ENCODE measurements at places on chromosomes 5 and 9.

- no peak for DNase-seq
Observed at GRCh38 chr5:76408104-76408654, 5.1 kb downstream of the IQGAP2 start.

DNA sequence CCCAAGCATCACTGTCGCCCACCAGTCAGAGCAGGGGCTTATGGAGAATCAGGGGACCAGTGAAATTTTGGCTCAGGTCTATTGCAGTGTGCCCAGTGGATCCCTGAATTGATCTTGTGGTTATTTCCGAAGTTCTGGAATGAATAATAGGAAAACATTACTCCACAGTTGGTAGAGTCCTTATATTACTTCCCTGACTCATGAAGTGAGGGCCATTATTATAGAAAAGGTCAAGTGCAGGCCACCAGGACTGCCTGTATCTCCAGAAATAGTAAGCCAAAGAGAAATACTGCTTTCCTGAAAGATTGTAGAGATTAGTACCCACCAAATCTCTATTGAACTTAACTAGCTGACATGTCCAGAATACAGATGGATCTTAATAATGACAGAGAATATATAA is 335.0 kb downstream of the NPR3 start:
- DNase-seq = no peak

- no peak for DNase-seq
Observed at GRCh38 chr9:108045851-108046250, 556.3 kb upstream of the KLF4 start.

GRCh38 chr9:32426278-32426939 is 42.0 kb downstream of the ACO1 start:
- DNase-seq = no peak

DNA sequence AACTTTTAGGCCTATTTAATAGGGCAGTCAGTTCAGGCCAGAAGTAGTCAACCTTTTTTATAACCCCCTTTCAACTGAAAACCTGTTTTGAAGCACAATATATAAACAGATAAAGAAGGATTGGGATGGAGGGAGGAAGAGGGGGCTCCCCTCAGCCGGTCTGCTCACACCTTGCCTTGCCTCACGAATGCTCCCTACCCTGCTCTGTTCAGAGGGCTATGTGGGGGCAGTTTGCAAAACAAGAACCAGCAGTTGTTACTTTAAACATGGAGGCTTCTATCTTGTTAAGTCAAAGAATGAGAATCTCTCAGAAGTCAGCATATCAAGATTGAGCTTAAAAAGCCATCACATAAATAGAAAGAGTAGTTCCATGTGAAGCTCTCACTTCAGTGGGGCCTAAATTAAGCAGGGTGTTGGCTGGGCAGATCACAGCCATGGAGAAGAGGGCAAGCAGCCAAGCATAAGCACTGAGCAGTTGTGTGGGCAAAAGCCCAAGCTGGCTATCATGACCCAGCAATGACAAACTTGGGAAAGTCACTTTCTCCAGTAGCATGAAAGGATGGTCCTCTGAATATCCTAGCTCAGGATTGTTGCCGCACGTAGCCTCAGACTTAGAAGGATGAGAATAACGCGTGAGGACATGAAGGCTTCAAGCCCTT is 70.6 kb downstream of the ALDH1A1 start:
- DNase-seq = no peak

DNA sequence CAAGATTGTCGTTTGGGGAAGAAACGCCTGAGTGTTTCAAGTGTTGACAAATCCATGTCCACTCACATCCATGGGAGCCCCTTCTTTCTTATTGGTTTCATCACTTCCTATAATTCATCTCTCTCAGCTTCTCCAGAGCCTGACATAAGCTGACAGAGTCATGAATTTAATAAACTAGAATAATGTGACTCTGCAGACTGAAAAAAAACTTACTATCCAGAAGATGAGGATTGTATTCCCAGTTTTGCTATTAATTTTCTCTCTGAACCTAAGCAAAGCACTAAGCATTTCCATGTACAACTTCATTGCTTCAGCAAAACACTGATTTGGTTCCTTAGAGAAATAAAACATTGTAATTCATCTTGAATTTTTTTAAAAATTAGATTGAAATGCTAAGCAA is 691.8 kb downstream of the MTRR start:
- no peak for DNase-seq

GRCh38 chr5:109319351-109319750 is 90.4 kb downstream of the PJA2 start:
- no peak for DNase-seq

DNA sequence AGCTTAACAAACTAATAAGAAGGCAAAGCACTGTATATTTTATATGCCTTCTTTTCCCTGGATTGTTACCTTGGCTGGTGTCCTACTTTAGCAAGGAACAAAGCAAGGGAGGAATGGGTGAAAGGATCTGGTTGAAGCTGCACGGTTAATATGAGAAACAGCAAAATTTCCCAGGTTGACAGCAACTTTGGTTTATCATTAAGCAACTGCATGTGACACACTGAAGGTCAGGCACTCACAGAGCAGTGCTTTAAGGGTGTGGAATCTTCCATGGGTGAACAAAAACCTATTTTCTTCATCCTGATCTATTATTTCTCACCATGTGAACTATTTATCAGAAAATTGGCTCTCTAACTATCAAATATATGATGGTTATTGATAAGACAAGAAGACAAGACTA is 109.0 kb upstream of the ATP10B start:
- DNase-seq = no peak

DNA sequence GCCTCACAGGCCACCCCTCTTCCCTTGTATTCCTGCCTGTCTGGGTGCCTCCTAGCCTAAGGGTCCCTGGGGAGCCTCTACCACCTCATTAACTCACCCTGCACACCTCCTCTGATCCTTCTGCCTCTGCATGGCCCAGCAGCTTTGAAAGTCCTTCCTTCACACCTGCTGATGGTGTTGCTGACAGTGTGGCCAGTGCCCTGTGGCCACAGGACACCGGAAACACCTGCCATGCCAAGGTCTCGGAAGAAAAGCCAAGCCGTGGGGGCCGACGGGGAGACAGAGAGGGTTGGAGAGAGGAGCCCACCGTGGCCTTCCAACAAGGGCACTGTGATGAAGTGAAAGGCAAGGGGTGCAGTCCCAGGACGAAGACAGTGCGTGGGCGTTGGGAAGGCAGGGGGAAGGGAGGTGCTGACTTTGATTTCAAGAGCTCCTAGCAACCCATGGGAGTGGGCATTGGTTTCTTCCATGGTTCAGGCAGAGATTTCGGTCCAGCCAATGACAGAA is 4.1 kb downstream of the BTNL9 start:
- DNase-seq = no peak

DNA sequence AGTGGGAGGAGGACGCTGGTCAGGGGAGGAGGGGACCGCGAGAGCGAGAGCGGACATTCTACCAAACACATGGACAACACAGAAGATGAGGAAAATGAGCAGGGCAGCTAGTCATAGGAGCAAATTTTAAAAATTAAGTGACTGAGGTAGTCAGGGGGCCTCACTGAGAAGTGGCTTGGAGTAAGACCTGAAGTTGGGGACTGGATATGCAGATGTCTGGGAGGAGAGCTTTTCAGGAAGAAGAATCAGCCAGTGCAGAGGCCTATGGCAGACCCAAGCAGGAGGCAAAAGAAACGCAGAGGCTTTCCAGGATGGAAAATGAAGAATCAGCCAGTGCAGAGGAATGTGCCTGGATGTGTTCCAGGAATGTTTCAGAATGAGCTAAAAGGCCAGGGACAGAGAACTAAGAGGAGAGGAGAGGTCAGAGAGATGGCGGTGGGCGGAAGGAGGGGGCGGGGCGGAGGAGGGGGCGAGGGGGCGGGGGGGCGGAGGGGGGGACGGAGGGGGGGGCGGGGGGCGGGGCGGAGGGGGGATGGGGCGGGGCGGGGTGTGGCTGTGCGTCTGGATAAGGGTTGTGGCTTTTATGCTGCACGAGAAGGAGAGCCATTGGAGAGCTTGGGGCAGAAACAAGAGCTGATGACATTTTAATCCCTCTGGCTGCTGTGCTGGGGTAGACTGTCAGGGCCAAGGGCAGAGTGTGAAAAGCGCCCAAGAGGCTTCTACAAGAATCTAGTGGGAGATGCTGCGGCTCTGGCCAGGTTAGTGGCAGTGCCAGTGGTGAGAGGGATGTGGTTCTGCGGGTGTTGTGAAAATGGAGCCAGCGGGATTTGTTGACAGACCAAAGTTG is 129.6 kb downstream of the KCNIP1 start:
- no peak for DNase-seq

- no peak for DNase-seq
Observed at GRCh38 chr5:159531554-159532105, 201.3 kb upstream of the IL12B start.

GRCh38 chr5:169521366-169521983 is 62.1 kb upstream of the SPDL1 start:
- no peak for DNase-seq

DNA sequence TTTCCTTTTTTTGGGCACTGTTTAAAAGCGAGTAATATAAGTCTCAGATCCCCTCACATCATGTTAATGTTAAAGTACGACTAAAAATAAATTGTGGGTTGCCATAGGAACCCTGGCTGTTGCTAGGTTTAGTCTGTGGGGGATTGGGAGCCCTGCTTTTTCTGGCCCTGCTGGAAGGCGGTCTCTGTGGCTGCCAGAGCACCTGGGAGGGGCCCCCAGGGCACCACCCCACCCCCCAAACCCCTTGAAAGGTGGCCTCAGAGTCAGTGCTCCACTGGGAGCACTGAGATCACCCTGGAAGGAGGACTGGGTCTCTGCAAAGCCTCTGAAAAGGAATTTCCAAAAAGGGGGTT is 66.2 kb upstream of the NEURL1B start:
- DNase-seq = no peak

GRCh38 chr9:81693671-81694378 is 4.5 kb upstream of the TLE1 start:
- no peak for DNase-seq

DNA sequence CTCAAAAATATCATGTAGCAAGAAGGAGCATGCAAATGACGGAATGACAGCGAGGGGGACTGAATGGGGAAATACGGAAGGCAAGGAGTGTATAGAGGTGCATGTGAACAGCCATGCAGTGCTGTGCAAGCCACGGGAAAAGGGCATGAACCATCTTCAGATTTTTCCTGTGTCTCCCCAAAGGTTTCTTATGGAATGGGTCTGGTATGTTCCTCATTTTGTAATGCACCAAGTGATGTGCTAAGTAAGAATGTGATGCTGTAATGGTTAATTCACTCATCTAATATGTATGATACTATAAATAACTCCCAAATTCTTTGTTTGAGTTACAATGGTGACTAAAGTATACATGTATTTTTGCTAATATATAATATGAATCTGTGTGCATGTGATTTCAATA is 99.0 kb upstream of the DAB2 start:
- DNase-seq = no peak

GRCh38 chr5:176897263-176897662 is 1.9 kb downstream of the HK3 start:
- DNase-seq = no peak

DNA sequence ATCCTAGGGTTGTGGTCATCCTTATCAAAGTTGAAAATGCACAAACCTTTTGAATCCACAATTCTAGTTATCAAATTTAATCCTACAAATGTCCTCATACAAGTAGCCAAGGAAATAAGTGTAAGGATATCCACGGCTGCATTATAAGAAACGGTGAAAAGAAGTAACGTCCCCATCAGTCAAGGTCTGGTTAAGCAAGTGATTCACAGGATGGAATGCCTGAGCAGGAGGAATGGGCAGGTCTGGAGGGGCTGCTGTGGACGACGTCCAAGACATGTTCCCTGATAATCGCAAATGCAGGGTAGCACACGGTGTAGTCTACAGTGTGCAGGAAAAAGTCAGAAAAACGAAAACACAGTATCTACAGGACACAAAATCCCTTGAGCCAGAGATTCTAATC is 118.6 kb downstream of the ADAMTS2 start:
- DNase-seq = no peak

DNA sequence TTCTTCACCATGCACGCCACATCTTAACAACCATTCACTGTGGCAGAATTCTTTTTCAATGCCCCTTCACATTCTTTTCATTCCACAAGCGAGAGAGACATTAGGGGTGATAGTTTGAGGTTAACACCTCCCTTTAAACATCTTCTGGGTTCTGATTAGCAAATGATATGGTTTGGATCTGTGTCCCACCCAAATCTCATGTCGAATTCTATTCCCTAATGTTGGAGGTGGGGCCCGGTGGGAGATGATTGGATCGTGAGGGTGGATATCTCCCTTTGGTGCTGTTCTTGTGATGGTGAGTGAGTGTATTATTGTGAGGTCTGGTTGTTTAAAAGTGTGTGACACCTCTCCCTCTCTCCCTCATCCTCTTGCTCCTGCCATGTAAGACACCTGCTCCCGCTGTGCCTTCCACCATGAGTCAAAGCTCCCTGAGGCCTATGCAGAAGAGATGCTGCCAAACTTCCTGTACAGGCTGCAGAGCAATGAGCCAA is 46.1 kb upstream of the RAI14 start:
- no peak for DNase-seq

- peak; percentile 9 for DNase-seq
Observed at GRCh38 chr5:103569313-103570060, 6.9 kb upstream of the NUDT12 start.

- no peak for DNase-seq
Observed at GRCh38 chr9:128928624-128929023, 7.8 kb downstream of the PHYHD1 start.

- no peak for DNase-seq
Observed at GRCh38 chr5:67639313-67639712, 442.7 kb upstream of the CD180 start.

DNA sequence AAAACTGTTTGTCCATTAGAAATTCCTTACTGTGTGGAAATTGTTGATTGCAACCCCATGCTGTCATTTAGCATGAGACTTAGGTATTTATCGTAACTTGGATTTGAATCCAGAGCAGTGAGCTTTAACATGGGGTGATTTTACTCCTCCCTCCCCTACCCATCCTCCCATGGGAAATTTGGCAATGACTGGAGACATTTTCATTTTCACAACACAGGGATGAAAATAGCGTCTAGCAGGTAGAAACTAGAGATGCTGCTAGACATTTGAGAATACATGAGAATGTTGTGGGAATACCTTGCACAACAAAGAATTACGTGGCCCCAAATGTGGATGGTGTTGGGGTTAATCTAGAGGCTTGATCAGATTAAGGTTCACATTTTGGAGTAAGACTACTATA is 191.3 kb upstream of the MPDZ start:
- no peak for DNase-seq

DNA sequence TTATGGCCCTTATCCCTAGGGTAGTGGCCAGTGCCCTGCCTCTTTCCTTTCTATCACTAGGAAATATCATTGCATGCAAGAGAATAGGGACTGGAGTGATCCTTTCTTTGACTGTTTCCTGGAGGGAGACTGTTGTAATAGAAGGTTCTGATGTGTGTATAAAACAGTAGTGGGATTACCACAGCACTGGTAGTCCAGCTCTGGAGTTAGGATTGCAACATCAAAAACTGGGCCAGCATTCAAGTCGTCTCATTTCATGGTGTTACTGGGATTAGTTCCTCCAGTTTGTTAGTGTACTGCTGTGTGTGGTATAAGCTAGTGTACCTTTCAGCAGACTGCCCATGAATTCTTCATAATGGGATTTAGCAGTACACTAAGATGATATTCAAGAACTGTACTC is 45.8 kb downstream of the KIAA1958 start:
- DNase-seq = no peak

- peak; percentile 8 for DNase-seq
Observed at GRCh38 chr5:132008961-132009680, 2.3 kb downstream of the ACSL6 start.

- DNase-seq = no peak
Observed at GRCh38 chr5:88276378-88276777, 7.7 kb upstream of the TMEM161B start.

- no peak for DNase-seq
Observed at GRCh38 chr5:83285661-83286398, 185.7 kb upstream of the VCAN start.
